Urinary bladder (tissue), 4 donors: ENCODE measurements at places on chromosomes 3 and 15.

- no peak for DNase-seq
Measured at GRCh38 chr3:10160346-10160745, 4.4 kb upstream of the IRAK2 start.

DNA sequence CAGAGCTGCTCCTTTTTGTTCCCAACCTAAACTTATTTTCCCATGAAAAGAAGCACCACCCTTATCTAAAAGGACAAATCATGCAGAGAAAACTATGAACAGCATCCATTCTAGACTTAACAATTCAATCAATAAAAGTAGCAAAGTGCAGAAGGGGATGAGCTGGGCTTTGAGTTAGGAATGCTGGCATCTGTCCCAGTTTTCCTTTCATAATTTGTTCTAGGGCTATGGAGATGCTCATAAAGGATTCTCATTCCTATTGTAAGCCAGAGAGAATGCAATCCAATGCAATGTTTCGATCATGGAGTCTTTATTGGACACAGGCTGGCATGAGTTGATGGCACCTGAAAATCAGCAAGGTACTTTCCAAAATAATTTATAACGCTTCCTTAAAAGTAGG is 330.6 kb downstream of the VPS13C start:
- DNase-seq, result no peak

- no peak for DNase-seq
Measured at GRCh38 chr15:50107591-50108408, 11.2 kb downstream of the ATP8B4 start.

DNA sequence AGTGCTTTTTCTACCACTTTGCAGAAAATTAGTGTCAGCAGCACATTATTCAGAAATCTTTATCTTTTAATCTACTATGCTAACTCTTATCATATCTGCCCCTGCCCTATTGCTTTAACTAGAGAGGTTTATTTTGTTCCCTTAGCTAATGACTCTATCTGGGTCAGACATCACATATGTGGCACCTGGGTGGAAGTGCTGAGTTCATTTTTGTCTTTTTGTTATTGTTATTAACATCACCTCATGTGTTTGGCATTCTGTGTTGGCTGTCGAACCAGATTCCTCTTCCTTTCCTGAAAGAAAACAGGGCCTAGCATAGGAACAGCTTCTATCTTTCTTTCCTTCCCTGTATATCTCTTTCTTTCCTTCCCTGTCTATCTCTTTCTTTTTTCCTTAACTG is 100.7 kb downstream of the RBMS3 start:
- DNase-seq, result no peak

DNA sequence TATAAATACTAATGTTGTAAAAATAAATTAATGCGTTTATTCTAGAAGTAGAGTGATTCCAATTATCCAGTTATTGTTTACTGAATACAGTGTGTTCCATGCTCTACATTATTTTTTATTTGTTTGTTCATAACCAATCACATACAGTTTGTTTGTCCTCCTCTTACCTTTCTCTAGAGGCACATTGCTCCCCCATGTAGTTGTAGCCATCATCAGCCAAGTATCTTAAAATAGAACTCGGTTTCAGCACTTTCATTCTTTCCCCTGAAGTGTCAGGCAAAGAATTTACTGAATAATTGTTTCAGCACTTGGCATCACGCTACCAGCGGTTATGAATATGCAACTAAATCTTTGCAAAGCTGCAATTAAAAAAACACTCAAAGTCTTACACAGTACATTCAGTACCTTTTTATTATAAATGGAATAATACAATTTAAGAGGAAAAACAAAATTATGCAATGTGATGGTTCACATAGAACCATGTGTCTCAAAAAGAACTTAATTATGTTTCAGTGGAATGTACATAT is 448.6 kb upstream of the ATP10A start:
- no peak for DNase-seq

GRCh38 chr15:48440084-48440483 is 108.9 kb downstream of the DUT start:
- DNase-seq, result no peak

- no peak for DNase-seq
Measured at GRCh38 chr15:80876348-80876674, 97.1 kb downstream of the CEMIP start.

- DNase-seq, result no peak
Measured at GRCh38 chr15:74283368-74283767, 47.2 kb downstream of the CCDC33 start.

- DNase-seq, result no peak
Measured at GRCh38 chr3:16332904-16333426, 68.0 kb downstream of the OXNAD1 start.

GRCh38 chr15:90063770-90064247 is 38.5 kb downstream of the IDH2 start:
- DNase-seq, result no peak

- DNase-seq, result no peak
Measured at GRCh38 chr3:196049653-196050052, 32.2 kb downstream of the TFRC start.

GRCh38 chr3:46649436-46649835 is 37.1 kb downstream of the FAM240A start:
- no peak for DNase-seq

DNA sequence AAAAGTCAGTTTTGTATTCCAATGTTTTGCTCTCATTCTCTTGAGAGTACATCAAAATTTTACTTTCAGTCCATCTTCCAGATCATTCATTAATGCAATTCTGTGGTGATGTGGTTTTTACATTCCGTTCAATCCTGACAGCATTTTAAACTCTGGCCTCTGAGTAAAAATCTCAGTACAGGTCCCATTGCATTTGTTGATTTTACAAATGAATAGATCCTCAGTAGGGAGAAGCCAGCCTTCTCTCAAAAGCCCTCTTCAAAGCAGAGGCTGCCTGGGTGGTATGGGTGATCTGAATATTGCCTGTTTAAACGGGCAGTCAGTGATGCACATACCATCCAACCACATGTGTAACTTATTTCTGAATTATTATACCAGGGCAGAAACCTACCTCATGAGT is 72.5 kb upstream of the TSC22D2 start:
- no peak for DNase-seq

GRCh38 chr3:159928666-159929065 is 60.0 kb upstream of the IL12A start:
- DNase-seq, result no peak

DNA sequence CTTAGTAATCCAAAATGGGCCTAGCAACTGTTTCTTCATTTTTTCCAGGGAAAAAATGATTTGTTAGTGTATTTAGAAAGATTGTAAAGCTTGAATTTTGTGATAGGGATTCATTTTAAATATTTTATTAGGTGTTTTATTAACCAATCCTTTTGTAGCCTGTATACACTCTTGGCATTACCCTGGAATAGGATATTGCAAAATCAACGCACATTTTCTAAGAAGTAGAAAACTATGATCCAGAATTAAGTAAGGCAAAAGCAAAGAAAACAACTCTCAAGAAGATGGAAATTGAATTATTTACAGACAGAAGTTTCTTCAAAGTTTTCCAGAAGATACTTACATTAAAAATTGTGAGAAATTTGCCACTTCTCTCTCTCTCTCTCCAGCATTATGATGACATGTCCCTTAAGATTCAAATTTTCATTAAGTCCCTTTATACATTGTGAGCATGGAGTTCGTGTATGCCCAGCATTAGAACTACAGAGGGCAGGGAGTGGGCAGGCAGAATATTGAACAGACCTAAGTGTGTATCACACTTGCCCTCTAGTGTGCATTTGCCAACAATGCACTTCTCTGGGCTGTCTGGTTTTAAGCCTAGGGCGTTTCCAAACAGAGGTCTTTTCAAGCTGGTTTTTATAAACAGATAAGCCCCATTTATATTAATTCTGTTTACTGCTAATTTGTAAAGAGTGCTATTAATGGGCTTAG is 28.5 kb upstream of the CMSS1 start:
- DNase-seq, result no peak

- DNase-seq, result no peak
Measured at GRCh38 chr3:186187401-186188275, 78.7 kb upstream of the ETV5 start.

- DNase-seq, result no peak
Measured at GRCh38 chr3:2141482-2141881, 42.8 kb downstream of the CNTN4 start.
